NCI-H2081 treated with DMSO at 0.1 percent for 48 hours (cell line): ENCODE measurements at places on chromosomes 3 and 15.

- DNase-seq: no peak
Measured at GRCh38 chr15:26280281-26280680, 417.2 kb upstream of the ATP10A start.

DNA sequence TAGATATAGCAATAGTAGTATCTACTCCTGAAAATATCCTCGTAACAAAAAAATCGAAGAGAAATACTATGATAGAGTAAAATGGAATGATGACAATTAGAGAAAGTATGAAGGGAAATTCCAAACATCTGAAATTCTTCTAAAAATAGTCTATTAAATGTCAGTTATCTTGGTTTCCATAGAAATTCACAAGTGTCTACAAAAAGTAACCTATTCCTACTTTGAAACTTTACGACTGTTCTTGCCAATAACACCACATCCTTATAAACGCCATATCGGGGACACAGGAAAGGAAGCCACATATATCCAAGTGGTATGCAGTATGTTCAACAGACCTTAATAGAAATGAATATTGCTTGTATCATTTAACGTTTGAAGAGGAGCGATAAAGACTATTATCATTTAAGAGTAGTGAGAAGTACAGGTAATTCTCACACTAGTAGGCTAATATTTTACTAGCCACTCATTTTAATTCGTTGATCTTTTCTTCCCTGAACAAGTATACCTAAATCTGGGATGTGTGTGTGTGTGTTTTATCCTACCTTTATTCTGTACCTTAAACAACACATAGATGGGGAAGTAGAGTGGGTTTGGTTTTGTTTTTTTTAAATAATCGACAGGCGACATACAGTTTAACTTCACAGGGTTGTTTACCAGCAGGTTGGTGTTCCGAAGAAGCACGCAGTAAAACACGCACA, 1.2 kb downstream of the GPR176 start:
- no peak for DNase-seq

DNA sequence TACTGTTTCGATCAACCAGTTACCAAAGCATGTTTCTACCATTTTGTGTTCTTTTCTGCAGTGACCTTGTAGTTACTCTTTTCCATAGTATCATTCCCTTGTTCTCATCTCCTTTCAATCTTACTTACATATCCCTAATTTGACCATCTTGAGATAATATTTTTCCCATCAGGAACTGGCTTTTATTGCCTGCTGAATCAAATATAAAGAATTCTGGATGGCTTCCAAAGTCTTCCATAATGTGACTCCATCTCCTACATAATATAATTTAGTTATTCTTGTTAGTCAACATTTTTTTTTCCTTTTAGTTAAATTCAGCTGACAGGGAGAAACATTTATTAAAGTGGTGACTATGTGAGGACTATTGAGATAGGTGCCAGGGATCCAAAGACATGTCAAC, 7.0 kb downstream of the USP8 start:
- no peak for DNase-seq

GRCh38 chr15:91605576-91605975, 247.9 kb upstream of the SLCO3A1 start:
- no peak for DNase-seq

GRCh38 chr15:42593143-42593542, 17.7 kb downstream of the STARD9 start:
- no peak for DNase-seq

DNA sequence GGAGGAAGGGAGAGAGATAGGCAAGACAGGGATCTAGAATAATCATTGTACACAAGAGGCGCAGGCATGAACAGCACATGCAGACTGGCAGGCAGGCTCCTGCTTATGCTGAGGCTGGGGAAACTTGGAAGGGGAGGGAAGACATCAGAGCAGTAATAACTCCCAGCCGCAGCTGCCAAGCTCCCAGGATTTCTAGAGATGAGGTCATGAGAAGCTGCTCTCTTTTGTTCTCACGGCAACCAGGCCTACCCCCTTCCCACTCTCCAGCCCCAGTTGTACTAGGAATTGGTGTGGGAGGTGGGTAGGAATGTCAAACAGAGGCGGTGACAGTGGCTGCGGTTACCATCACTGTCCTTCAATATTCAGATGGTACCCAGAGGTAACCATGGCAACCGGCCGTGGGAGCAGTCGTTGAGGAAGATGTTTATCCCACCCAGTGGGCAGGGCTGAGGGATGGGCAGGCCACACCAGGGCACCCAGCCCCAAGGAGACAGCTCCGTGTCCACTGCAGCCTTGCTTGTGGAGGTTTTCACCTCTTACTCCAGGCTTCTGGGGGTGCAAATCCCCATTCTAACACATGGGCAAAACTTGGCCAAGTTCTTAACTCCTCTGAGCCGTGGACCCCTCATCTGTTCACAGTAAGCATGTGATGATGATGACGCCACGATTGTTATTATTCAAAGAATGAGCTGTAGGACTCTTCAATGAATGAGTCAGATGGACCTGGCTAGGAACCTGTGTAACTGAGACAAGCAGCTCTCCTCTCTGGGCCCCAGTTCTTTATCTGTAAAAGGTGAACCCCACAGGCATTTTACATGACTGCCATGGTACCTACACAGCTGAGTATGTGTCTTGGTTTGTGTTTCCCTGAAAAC, 360.8 kb upstream of the PROK2 start:
- DNase-seq: no peak

GRCh38 chr15:49062900-49063299, 16.7 kb upstream of the SECISBP2L start:
- no peak for DNase-seq

GRCh38 chr15:60975218-60975617, 253.9 kb downstream of the RORA start:
- DNase-seq: no peak

GRCh38 chr3:16439848-16440708, 73.4 kb downstream of the RFTN1 start:
- DNase-seq: no peak

DNA sequence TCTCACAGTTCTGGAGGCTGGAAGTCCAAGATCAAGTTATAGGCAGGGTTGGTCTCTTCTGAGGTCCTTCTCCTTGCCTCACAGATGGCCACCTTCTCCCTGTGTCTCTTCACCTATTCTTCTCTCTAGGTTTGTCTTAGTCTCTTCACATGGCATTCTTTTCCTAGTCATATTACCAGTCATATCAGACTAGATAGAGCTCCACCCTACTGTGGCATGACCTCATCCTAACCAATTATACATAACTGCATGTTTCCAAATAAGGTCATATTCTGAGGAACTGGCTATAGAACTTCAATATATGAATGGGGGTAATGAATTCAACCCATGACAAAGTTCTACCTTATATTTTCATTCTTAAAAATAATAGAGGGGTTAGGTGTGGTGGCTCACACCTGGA, 196.4 kb upstream of the UBE3A start:
- no peak for DNase-seq

GRCh38 chr3:46566040-46566641, at the start of gene LRRC2:
TSS of gene LRRC2 (minus strand) at chr3:46566302. CDS start at chr3:46551591, 14,711 bp downstream.
- DNase-seq: no peak

DNA sequence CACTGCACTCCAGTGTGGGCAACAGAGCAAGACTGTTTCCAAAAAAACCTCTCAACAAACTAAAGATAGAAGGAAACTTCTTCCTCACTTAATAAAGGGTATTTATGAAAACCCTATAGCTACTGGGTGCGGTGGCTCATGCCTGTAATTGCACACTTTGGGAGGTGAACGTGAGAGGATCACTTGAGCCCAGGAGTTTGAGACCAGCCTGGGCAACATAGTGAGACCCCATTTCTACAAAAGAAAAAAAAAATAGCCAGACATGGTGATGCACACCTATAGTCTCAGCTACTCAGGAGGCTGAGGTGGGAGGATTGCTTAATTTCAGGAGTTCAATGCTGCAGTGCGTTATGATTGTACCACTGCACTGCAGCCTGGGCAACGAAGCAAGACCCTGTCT, 22.4 kb downstream of the IP6K1 start:
- no peak for DNase-seq

DNA sequence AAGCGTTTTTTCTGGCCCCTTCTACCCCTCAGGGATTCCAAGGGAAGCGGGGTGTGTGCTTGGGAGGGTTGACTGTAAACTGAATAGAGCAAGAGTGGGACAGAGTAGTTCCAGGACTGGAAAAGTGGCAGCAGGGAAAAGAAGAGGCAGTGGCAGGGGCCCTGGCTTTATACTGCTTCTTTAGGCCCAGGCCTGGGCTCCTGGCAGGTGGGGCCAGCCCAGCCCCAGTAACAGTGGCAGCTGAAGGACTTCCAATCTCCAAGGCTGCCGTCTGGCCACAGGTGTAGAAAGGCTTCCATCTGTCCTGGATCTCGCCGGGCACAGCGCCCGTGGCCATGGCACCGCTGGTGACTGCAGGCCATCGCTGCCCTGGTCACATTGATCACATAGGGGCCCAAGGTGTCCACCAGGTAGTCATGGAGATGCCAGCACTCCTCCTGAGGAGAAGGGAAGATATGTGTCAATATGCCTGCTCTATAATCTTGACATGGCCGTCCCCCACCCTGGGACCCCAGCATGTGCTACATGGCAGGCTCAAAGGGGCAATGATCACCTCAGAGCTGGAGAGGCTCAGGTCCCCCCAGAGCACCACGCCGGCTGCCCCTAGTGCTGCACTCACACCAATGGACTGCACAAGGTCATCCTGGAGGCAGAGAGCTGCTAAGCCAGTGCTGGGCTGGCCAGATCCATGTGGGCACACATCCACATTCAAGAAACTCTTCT, 1.0 kb upstream of the IFRD2 start:
- DNase-seq: no peak

DNA sequence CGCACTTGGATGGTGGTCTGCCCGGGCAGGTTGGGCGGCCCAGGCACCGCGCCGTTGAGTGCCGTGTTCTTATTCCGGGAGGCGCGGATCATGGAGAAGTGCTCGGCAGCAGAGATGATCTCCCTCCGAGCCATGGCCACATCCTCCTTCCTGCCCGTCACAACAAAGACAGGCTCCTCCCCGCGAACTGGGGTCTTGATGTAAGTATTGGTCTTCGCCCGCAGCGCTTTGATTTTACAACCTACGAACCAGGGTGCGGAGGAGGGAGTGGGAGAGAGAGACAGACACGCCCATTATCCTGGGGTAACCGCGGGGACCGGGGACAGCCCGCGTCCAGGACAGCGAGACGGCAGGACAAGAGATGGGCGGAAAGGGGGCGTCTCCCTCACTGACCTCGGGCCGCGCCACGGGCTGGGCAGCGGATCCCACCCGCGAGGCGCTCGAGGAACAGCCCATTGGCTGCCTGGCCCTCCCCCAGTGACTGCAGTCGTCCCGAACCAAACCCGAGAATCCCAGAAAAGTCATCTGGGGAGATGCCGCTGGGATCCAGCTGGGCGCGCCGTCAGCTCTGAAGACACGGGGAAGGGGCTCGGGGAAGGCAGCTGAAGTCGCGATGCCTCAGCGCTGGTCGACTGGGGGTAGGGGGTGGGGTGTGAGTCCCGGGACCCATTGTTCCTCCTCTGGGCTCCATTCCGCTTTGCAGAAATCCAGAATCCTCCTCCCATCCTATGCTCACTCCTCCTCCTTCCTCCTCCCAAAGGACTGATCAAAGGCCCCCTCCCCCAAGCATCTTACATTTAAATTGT, 1.2 kb downstream of the MEX3B start:
- no peak for DNase-seq

- DNase-seq: no peak
Measured at GRCh38 chr15:43126356-43126755, 7.0 kb upstream of the TMEM62 start.

GRCh38 chr15:69341356-69341755, 42.6 kb downstream of the PAQR5 start:
- DNase-seq: no peak

DNA sequence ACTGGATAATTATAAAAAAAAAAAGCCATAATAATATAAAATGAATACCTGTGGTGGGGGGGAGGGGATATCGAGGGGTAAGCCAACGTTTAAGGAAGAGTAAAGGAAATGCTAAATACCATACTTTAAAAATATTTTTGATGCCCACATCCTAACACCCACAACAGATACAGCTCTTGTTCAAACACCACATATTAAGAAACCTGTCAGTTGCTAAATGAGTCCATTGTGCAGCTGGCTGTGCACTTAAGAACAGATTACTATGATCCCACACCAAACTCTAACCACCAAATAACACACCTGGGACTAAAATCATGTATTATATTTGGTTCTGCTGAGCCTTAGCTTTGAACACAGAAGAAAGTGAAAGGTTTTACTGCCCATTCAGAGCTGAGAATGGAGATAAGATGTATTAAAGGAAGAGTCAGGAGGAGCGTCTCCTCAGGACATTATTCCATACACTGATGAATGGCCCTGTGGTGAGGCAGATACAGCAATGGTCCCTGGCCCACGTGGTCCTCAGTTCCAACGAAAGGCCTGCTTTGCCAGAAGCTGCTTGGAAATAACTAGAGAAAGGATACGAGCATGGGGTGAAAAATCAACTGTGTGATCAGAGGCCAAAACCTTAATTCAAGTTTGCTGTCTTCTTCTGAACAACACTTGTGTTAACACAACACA, 515.4 kb downstream of the FOXP1 start:
- DNase-seq: no peak

- DNase-seq: no peak
Measured at GRCh38 chr15:89085289-89085926, 2.8 kb upstream of the ABHD2 start.

DNA sequence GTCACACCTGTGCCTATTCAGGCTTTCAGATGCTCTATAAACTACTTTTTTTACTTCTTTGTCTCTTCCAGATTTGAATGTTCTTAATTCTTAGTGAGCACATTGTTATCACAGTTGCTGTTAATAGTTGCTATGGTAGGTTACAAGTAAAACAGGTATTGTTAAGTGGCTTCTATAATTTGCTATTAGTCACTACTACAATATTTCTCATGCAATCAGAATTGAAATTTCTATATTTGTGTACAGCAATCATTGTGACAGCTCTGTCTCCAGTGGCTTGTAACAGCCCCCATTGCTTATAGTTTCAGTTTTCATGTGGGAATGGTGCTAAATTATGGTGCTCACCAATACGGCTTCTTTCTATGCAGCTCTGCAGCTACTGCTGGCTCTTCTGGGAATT, 318.4 kb upstream of the GOLIM4 start:
- DNase-seq: no peak

DNA sequence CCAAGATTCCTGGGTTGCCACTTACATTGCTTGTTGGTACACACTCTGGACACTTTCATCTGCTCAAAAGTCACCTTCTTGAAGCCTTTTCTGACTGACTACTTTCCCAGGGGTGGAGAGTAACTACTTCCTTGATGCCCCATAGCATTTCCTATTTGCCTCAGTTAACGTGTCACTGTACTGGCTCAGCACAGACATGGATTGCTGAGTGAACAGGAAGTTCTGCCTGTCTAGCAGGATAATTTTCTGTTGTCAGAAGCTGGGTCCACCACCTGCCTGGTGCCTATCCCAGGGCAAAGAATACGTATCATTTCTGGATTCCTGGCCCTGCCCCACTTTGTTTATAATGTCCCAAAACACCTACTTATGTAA, 15.3 kb upstream of the ABHD17C start:
- DNase-seq: no peak
